Activated CD8-positive, alpha-beta memory T cell treated with anti-CD3 and anti-CD28 coated beads for 4 hours (primary cell): ENCODE measurements at places on chromosomes 16 and 17.

GRCh38 chr17:16046966-16047365 lies 47.3 kb downstream of the TTC19 start:
- DNase-seq, result no peak

DNA sequence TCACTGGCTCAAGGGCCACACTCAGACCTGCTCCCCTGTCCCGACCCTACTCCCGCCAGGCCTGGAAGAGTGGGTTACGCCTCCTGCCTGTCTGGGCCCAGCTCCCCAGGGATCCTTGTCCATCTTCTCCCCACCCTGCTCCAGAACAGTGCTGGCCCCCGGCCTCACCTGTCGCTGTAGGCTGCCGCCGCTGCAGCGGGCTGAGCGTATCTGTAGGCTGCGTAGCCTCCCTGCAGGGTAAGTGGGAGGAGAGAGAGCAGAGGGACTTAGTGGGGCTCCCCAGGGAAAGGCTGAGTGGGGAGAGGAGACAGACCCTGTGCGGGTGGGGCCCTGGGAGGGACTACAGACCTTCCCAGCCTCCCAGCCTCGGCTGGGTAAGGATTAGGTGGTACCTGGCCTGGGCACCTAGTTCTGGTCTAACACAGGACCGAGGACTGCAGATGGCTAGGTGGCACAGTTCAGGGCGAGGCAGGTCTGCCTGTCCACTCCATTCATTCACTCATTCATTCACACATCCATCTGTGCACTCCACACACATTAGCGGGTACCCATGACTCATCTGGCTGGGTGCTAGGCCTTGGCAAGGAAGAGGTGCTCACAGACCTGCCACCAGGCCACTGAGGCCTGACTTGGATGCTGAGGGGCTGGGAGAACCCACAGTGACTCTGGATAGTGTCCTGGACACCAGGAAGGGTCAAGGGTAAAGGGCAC lies 20.9 kb downstream of the ENGASE start:
- DNase-seq, result no peak

GRCh38 chr17:2369039-2369438 lies 31.7 kb downstream of the SGSM2 start:
- DNase-seq, result no peak

DNA sequence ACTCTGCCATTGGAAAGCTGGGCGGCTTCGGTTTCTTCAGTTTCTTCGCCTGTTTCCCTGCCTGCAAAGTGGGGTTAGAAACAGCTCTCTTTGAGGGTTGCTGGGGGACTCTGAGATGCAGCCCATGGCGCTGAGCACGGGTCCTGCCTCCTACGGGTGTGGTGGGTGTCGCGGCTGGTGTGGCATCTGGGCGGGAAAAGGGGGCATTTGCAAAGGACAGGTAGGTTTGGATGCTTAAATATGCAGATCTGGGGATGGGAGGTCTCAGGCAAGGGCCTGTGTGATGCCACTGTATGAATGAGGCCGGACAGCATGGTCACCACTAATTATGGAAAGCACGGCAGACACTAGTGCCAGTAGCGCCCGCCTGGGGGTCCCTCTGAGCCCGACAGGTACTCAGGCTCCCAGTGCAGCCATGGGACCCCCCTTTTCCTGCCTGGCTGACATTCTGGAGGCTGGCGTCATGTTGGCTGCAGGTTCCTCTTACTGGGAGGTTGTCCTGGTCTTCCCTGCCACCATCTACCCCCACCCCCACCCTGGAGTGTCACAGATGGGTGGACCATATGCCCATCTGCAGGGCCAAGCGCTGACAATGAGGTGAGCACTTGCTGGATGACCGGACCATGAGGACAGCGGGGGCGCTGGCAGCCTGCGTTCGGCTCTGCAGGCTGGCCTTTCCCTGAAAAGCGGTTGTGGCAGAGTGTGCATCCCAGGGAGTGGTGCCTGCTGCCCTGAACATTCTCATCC lies 237.7 kb downstream of the SEC14L1 start:
- no peak for DNase-seq

GRCh38 chr17:76995387-76996105 lies 127.3 kb downstream of the MGAT5B start:
- DNase-seq, result no peak

DNA sequence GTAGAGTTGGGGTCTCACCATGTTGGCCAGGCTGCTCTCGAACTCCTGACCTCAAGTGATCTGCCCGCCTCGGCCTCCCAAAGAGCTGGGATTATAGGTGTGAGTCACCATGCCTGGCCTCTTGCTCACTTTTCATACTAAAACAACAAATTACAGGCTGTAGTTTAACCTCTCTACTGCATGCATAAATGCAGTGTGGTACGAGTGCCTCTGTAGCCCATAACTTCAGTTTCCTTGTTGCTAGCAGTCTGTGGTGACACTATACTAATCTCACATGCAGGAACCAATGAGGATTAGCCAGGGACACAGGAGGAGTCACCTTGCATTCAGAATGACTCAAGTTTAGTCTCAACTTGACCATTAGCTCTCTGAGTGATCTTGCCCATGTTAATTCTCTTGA lies 20.1 kb downstream of the HMOX2 start:
- DNase-seq, result no peak

DNA sequence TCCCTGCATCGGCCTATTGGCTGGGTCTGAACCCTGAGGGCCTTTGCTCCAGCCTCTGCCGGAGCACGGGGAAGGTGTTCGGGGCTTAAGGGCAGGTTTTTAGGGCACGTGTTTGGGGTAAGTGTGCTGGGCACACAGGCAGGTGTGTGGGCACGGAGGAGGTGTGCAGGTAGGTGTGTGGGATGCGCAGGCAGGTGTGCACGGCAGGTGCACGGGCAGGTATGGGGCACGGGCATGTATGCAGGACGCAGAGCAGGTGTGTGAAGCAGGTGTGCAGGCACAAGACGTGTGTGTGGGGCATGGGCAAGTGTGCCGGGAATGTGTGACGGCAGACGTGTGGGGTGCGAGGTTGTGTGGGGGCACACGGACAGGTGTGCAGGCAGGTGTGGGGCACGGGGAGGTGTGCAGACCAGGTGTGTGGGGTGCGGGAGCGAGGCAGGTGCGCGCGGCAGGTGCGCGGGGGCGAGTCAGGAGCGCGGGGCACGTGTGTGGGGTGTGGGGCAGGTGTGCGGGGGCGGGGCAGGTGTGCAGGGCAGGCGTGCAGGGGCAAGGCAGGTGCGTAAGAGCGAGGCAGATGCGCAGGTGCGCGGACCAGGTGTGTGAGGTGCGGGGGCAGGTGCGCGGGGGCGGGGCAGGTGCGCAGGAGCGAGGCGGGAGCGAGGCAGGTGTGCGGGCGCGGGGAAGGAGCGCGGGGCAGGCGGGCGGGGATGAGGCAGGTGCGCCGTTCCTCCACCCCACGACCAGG lies 28.6 kb upstream of the METRNL start:
- DNase-seq, result no peak

DNA sequence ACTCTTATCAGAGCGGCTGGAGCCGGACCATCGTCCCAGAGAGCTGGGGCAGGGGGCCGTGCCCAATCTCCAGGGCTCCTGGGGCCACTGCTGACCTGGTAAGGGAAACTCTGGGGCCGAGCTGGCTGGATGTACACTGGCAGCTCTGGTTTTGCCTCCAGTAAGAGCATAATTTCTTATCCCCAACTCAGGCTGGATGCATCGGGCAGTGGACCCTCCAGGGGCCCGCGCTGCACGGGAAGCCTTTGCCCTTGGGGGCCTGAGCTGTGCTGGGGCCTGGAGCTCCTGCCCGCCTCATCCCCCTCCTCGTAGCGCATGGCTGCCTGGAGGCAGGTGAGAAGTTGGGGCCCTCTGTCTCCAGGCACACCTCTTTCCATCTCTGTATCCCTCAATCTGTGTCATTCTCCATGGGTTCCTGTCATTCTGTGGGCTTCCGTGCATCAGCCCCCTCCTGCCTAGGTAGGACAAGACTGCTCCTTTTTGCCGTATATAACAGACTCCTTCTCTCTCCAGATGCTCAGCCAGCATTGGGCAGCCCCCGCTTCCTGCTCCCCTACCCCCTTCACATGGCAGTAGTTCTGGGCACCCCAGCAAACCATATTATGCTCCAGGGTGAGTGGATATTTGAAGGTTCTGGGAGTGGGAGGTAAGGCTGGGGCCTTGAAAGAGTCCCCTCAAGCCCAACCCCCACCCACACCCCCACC lies 9.4 kb upstream of the TMEM88 start:
- no peak for DNase-seq

- DNase-seq, result no peak
These were observed 28.0 kb downstream of the NFATC3 start for GRCh38 chr16:68113059-68113761.

DNA sequence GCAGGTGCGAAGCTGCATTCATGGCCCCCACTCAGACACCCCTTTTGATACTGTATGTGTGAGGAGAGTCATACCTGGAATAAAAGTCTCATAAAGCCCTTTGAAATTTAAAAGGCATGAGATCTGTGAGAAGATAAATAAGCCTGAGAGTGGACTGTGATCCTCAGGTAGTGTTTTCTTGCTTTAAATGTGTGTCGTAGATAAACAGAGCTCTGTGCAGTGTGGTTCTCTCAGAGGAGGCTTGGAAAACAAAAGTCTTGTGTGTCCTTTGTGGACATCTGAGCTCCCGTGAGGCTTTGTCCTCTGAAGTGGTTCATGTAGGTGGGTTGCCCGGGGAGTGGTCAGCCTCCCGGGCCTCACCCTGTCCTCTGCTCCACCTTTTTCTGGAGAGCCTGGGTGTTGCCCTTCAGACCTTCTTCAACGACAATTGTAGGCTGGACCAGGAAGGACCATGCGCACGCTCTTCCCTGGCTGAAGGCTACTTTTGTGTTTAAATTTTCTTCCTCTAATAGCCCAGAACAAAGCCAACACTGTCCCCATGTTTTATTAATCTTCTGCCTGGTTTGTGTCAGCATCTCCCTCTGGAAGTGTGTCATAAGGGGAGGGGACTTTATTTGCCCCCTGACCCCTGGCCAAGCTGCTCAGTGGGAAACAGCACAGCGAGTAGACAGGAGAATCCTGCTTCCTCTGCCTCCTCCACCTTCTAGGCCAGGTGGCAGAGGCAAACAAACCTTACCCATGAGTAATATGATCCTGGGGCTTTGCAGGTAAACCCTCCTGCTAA lies 151.2 kb downstream of the MSI2 start:
- DNase-seq, result no peak

DNA sequence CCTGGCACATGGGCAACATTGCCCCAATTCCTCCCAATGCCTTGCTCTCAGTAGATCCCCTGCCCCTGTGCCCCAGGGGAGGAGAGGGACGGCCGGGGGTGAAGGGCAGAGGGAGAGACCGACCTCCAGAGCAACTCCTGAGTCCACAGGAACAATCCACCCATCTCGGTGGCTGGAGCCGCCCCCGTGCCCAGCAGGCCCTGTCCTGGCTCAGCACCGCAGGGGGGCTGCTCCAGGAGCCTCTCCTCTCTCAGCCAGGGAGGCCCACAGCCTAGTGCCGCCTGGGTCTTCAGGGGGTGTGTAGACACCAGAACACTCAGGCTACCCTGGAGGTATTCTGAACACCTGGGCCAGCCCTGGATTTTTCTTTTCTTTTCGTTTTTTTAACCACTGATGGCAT lies 233.7 kb upstream of the SDK2 start:
- no peak for DNase-seq

DNA sequence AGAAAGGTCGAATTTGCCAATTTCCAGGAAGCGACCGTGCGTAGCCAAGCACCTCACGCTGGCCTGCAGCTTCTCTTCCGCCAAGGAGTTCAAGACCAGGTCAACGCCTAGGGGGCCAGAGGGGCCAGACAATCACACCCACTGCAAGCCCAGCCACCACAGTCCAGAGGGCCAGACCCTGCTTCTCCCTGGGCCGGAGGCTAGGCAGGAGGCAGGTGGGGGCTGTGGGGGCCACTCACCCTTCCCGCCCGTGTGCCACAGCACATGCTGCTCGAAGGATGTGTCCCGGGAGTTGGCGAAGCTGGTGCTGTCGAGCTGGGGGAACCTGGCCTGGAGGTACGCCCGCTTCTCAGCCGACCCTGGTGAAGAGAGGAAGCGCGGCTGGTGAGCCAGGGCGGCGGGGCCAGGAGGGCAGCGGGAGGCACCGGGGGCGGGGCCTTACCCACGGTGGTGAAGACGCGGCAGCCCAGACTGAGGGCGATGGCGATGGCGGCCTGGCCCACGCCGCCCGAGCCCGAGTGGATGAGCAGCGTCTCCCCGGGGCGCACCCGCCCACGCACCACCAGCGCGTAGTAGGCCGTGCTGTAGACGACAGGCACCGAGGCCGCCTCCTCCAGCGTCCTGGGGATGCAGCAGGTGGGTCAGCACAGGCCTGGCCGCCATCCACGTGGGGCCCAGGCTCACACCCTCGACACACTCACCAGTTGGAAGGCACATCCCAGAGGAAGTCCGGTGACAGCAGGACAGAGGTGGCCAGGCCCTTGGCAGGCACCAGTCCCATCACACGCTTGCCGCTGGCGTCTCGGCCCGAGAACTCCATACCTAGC lies 14.3 kb downstream of the FASN start:
- no peak for DNase-seq

DNA sequence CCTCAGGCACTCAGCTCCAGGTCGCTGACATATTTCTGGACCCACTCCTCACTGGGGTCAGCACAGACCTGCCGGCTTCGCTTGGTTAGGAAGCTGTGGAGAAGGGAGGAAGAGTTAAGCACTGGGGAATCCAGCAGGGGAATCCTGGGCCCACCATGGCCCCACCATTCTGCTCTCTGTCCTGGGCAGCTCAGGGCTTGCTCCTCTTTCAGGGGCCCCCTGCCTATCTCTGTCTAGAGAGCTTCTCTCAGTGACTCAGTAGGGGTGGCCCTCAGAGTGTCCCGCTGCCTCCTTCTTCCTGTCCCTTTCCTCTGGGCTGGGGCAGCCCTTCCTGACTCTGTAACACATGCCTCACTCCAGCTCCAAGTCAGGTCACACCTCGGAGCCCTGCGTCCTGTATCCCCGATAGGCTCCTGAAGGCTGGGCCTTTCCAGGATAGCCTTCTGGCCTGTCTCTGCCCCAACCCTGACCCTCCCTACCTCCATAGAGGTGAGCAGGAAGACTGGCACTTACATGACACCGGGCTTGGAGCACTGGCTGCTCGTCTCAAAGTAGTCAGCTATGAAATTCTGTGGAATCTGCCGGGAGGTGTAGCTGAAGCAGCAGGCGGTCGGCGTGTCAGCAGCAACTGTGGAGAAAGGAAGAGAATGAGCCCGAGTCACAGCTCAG lies 1.1 kb downstream of the CCL3 start:
- no peak for DNase-seq

- DNase-seq, result no peak
These were observed 466 bp upstream of the HSF4 start for GRCh38 chr16:67163999-67164558.

DNA sequence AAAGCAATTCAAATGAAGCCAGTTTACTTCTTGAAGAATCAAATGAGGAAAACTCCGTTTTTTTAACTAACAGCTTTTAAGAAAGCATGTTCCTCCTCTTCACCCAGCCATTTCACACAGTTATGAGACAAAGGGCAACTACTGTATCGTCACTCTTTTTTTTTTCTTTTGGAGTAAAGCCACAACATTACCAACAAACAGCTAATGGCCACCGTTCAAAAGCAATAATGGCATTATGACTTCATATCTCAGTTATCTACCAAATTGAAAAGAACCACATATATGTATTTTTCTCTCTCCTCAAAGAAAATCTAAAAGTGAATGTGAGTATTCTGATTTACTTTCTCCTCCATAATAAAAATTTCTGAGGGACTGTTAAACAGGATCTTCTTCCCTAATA lies 14.5 kb downstream of the GRB2 start:
- DNase-seq, result no peak
